ENCODE measurements at places on chromosomes 6 and 20.

DNA sequence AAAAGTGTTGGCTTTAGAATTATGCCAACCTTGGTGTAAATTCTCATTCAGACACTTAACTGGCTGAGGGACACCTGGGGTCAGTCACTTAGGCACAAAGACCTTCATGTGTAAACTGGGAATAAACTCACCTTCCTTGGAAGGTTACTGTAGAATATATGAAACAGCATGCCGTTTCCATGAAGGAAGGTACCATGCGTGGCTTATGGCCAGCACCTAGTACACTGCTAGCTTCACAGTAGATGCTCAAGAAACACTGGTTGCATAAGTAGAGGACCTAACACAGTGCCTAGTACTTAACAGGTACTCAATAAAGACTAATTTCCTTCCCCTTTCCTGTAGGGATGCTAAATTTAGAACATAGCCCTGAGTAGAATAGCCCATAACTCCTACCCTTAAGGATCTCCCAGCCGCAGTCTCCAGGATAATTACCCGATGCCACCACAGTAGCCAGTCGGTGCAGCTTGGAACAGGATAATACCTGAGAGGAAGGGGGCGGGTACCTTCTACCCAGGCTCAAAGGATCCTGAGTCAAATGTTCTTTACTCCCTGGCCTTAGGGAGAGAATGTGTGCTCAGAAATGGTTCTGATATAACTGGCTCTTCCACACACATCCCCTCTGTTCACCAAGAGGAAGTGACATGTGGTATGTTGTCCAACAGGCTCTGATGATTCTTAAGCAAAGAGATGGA, 3.6 kb downstream of the BCL2L1 start:
- DNase-seq: no peak

DNA sequence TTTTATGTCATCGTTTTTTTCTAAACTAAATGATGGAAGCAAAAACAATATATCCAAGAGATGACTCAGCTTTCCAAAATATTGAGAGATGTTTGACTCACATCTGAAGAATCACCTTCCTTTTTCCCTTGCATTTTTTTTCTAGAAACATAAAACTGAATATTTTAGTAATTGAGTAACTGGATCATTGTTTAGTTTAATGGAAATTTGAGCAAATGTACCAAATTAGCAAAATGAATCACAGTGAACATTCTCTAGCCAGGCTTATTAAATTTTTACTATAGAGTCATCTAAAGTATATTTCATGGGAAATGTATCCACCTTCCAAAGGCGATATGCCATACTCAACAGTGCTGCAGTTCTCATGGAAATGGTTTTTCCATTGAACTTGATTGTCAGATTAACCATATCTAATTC, 145.5 kb downstream of the TENT5A start:
- peak; percentile 91 for DNase-seq

DNA sequence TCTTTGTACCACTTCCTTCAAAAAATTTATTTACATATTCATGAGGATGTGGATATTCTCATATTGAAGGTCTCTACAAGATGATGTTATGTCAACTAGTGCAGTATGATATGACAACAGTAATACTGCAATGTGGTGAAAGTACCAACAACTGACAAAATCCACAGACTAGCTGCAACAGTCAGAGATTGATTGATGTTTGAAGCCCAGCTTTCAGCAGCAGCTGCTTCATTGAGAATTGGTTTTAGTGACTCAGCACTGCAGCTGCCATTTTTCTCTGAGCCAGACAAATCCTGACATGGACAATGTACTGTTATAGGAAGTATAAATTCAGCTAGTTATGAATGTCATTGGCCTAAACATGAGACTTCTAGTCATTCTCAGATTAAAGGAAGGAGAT, 53.8 kb downstream of the PKIB start:
- no peak for DNase-seq

DNA sequence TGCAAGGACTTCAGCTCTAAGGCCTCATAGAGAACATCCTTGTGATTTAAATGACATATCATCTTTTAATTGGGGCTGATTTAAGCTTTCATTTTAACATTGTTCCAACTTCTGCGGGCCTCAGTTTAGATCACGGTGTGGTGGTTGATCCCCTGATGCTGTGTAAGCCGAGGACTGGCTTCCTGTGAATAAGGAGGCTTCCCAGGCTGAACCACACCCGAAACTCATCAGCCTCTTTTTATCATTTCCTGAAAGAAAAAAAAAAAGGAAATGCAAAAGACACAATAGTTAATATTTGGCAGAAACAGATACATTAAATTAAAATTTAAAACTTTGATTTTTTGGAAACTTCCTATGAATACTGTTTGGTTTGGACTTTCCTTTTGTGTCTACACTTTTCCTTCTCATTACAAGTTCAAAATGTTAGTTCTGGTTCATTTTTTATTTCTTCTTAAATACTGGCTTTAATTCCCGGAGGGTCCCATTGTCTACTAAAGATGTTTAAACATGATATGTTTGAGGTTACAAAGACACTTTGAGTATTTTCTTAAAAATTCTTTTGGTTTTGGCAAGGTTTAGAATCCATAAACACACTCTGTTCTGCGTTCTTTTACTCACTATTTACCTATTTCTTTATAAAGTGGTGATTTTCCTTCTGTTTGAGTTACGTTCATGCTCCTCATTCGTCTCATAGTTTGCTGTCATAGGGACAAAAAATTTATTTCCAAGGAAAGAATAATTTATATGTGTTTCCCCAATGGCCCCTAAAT, 230.0 kb upstream of the SULF2 start:
- peak; percentile 52 for DNase-seq

GRCh38 chr6:30882204-30882758, 2.0 kb upstream of the DDR1 start:
- DNase-seq: peak; percentile 55

- no peak for DNase-seq
These were observed 366.2 kb downstream of the ZFAND3 start for GRCh38 chr6:38185752-38186151.

- DNase-seq: no peak
These were observed 672 bp downstream of the CEP43 start for GRCh38 chr6:166999884-167000253.

GRCh38 chr6:35797837-35798526, 859 bp upstream of the CLPS start:
- no peak for DNase-seq

DNA sequence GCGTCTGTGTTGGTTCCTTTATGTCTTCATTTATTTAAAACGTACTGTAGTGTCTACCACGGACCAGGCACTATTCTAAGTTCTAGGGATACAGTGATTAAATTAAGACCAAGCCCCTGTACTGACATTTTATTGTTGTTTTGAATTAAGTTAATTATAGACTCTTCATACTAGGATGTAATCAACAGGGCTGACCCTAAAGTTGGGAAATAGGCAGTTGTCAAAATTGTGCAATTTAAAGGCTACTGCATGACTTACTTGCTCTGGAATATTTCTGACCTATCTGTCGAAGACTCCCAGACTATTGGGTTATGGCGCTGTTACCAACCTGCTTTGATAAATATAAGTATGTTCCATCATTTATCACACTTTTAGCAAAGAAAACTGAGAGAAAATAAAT, 6.7 kb downstream of the MYO6 start:
- no peak for DNase-seq

GRCh38 chr20:34022839-34023234, 29.1 kb downstream of the RALY start:
- no peak for DNase-seq

GRCh38 chr6:125839879-125840278, 49.1 kb downstream of the NCOA7 start:
- DNase-seq: no peak

DNA sequence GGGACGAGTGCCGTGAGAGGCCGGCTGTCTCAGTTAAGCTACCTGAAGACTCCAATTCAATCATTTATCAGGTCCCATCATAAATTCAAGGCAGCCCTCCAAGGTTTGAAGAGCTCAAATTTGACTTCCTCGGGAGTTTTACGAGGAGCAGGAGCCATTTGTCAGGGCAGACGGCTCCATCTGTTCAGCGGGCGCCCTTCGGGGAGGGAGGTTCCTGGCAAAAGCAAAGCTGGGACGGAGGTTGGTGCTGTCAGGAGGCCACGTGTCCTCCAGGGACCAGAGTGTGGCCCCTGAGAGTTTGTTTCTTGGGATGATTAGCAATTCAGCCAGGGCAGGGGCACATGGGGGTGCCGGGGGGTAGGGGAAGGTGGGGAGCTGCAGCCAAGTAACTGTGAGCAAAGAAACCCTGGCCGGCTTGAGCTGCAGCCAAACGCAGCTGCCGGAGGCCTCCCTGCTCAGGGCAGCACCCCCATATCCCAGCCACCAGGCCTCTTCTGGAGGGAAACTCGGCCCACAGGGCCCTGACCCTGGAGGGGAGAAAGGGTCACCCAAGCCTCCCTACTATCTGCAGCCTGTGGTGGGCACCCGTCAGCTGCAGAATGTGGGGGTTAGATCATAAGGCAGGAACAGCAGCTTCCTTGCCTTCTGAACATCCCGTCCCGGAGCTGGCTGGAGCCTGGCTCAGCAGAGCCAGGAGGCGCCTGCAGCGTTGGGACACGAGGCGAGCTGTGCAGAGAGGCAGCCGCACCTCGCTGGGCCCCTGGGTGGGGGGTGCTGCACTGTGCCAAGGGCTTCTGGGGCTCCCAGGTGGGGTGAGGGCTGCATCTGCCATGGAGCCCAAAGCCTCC, 63.6 kb upstream of the GATA5 start:
- DNase-seq: no peak

DNA sequence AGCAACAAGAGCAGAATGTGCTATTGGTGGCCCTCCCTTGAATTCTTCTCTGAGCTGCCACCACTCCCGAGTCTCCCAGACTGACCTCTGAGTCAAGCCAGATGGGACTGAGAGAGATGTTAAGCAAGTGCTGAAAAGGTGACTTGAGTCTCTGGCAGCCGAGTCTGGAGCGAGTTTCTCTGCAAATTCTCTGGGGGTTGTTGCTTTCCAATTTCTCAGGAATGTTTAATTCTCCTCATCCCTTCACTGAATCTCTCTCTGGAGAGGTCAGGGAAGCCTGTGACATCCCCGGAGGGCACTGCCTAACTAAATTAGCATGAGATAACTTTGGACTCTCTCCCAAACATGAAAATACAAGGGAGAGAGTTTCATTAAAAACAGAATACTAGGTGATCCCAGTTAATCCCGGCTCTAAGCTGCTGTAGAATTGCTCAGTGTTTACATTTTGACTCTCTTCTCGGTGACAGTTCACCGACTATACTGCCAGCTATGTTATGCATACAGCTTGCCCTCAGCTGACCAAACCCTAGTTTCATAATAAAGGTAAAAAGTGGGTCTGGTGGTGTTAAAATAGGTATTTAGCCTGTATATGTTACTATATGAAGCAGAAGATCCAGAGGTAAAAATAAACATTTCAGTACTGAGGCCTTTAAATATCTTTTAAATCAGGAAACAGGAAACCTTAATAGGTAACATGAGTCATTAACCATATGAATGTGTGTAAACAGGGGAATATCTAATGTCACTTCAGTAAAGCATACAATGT, 157.9 kb downstream of the FOXC1 start:
- DNase-seq: peak; percentile 84

- DNase-seq: no peak
These were observed 267.5 kb downstream of the TMEM242 start for GRCh38 chr6:157055863-157056262.

DNA sequence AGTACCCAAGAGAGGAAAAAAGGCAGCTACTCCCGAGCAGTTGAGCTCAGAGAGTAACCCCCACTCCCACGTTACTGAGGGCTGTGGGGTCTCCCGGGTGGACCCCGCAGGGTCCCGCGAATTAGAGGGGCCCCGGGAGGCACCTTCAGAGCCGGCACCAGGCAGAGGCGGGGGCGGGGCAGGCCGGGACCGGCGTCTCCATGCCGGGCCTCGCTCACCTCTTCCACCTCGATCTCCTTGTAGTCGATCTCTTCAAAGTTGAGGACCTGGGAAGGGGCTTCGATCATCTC, 381 bp downstream of the MAP3K7 start:
- DNase-seq: no peak

GRCh38 chr6:166471797-166472260, 89.1 kb upstream of the MPC1 start:
- no peak for DNase-seq

DNA sequence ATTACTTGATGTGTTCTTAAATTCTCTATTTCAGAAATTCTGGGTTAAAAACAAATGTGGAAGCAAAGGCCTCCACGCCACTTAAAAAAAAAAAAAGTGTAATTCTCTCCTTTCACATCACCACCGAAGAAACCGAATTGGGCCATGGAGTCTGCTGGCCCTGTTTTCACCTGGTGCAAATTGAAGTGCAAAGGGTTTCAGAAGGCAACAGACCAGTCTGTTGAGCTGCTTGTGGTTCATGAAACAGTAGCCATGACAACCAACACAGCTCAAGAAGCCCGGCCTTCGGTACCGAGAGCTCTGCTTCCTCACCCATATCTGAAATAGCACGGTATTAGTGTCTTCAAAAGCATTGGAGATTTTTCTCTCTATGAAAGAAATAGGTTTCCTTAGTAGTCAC, 63.1 kb downstream of the GMPR start:
- no peak for DNase-seq
